ENCODE measurements at places on chromosomes 1 and 21.

DNA sequence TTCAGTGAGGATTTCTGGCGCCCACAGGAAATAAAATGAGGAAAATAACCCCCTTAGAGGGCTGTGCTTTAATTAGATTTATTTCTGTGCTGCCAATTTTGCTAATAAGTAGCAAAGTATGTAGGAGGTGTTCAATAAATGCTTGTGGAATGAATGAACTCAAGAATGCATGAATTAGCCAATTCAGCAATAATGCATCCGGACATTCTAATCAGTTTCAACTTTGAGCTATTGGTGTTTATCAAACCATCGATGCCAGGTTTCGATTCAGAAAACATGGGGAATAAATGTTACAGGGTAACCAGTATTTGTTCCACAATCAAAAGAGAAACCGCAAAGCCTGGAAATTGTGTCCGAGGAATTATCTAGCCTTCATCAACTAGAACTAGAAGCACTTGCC is 353.2 kb downstream of the NTNG1 start:
- no peak for DNase-seq

- no peak for DNase-seq
These were observed 17.6 kb downstream of the GPR137B start for GRCh38 chr1:236159704-236160539.

DNA sequence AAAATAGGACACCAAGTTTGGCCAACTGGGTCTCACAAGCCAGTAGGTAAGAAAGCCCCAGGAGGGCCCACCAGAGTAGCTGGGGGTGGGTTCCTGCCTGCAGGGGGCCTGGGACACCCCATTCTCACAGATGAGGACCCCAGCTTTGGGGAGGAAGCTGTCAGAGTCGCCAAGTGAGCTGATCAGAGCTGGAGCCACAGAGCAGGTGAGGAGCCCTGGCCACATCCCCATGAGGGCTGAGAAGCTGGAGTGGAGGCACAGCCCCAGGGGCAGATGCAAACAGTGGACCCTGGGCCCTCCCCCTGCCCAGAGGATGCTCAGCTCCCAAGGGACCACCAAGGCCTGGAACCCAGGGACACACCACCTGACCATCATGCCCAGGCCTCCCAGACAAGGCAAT is 8.6 kb upstream of the ZNF670 start:
- no peak for DNase-seq

GRCh38 chr1:174982971-174983689 is 16.6 kb upstream of the CACYBP start:
- peak; percentile 64 for DNase-seq

- DNase-seq = no peak
These were observed 178.7 kb upstream of the DPYD start for GRCh38 chr1:98099501-98099900.

GRCh38 chr1:11848373-11848700 is 754 bp upstream of the NPPA start:
- DNase-seq = no peak

GRCh38 chr1:14897547-14897946 is 256.0 kb upstream of the TMEM51 start:
- DNase-seq = no peak

DNA sequence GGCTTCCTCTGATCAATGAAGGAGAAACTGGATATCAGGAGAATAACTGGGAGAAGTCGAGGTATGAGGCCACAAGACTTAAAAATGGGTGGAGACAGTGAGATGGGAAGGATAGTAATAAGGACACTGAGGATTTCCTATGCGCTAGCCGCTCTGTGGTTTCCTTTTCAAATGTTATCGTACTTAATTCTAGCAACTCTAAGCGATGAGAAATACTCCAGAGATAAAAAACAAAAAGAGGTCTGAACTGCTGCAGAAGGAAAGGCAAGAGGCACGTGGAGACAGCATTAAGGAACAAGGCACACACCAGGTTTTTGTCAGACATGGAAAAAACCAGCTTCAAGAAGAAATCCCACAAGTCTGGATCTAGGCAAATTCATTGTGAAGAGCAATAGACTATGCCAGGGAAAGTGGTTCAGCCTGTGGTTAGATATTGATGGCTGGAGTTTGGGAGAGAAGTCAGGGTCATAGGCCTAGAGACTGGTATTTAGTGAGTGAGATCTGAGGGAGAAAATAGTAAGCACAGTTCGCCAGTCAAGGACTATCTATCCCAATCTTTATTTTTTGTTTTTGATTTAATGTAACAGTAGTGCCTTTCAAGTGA is 5.3 kb downstream of the CLCA2 start:
- no peak for DNase-seq

DNA sequence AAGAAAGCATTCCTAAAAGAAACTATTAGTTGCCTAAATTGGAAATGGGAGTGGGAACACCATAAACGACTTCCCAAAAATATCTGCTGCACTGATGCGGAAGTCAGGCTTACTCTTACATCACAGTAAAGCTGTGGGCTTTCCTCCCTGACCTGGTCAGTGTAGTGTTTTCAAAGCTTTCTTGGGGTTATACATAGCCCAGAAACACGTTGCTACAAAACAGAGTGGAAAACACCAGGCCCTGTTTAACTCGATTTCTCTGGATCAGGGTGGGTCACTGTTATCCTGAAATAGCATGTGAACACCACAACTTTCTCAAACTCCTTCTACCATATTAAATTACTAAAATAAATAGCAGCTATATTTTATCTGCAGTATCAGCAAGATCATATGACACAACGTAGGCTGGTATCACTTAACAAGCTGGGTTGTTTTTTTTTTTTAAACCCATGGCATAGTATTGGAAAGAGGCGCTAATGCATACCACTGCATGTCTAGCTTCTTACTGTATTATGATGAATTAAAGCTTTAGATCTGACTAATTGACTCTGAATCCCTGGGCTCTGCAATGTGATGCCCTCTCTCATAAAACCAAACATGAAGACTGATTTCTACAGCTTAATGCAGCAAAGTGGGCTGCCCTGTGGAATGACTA is 184.6 kb downstream of the TGFB2 start:
- DNase-seq = no peak
